ENCODE measurements at places on chromosomes 4 and X.

GRCh38 chr4:145523117-145523516 lies 41.5 kb downstream of the SMAD1 start:
- DNase-seq, result no peak

DNA sequence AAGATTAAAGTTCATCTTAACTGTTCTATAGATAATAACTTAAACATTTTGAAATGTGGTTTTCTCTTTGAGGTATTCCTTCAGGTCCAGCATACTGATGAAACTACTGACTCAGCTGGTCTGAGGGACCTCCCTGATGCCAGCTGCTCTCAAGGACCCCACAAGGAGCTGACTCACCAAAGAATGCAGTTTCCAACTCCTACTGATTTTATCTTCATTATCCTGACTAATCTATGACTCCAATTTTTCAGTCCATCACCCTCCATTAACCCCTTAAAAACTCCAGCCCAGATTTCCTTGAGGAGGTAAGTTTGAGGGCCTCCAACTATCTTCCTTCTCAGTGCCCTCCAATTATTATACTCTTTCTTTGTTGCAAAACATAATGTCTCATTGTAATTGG lies 1.4 kb upstream of the UGT2B4 start:
- DNase-seq, result peak; percentile 90

DNA sequence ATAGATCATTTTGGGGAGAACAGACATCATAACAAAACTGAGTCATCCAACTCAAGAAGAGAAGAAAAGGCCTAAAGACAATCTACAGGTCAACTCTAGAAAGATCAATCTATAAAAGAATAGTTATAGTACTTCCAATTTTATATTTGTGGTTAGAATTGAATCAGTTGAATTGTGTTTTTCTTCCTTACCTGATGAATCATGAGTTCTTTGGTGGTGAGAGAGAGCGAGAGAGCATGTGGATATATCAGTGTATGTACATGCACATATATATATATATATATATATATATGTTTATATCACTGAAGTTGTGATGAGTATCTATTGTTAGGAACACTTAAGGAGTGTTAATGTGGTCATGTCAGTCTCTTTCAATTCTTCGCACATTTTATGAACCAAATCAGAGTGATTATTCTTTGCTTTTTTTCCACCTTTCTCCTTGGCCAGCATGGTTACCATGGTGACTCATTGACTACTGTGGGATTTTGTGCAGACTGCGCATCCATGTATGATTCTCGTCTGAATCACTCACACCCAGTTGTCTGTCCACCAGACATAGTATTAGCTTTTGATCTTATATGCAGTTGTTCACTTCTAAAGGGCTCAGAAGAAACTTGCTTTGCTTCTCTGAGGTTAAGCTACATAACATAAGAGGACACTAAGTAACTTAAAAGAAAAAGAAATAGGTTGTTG lies 90.4 kb upstream of the RAB40AL start:
- no peak for DNase-seq

DNA sequence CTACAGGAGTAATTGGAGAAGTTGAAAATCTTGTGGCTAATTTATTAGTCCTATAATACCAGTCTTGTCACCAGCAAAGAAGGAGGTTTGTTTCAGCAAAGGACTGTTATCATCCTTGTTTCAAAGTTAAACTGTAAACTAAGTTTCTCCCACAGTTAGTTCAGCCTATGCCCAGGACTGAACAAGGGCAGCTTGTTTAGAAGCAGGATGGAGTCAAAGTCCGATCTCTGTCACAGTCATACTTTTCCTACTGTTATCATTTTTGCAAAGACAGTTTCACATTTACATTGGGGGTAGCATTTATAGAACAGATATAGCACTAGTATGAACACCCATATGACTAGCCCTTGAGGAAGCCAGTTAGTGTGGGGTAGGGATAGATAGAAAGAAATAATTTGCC lies 46.4 kb downstream of the AKAP4 start:
- no peak for DNase-seq

DNA sequence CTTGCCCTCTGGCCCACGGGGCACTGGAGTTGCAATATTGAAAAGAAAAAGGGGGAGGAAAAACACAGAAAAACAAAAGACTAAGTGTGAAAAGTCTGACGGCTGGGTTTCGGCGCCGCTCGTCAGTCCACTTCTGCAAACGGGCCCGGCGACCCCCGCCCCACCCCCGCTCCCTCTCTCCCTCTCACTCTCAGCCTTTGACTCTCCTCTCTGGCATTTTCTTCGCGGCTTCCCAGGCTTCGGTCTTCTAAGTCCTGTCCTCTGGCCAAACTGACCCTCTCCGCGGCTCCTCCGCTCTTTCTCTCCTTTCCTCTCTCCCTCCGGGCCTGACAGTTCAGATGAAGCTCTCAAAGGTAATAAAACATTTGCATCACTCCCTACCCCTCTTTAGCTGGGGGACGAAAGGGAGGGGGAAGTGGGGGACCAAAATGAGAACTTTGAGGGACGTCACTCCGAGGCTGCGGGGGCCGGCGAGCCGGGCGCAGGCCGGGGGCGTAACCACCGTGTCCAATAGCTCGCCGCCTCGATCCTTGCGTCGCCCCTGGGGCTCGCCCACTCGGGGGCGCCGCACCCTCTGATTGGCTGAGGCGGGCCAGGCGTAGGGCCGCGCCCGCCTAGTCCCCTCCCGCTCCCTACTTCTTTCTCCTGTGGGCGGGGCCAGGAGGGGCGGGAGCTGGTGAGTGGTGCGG lies at the start of gene NKX6-1:
TSS of gene NKX6-1 (minus strand) at position 358 of the 689 bp plus-strand sequence. CDS start 1,064 bp downstream, outside the sequence.
- peak; percentile 28 for DNase-seq

Measured in kidney epithelial cell (primary cell).